ENCODE measurements at places on chromosomes 4 and X.

- DNase-seq, result no peak
Observed at GRCh38 chr4:152309418-152309817, 226.5 kb downstream of the FBXW7 start.

GRCh38 chr4:158410272-158410671, 111.4 kb upstream of the RXFP1 start:
- no peak for DNase-seq

GRCh38 chr4:131609039-131609438, 1540.1 kb upstream of the PCDH10 start:
- DNase-seq, result no peak

DNA sequence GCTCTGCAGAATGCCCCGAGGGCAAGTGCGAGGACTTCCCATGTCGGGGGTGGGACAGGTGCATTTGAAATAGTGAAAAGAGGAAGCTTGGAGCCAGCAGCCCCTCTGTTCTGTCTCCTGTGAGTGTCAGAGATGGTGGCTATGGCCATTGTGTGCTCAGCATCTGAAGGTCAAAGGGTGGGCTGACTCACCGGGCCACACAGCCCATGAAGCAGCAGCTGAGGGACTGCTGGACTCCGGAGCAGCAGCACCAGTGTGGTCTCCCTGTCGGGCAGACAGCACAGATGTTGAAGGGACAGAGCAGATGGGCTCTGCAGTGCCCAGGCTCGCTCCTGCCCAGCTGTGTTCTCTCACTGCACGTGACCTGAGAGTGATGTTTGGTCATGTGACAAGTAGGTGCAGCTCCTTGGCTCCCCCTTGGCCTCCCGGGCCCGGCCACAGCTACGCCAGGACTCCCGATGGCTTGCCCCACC, 53.5 kb downstream of the TBC1D14 start:
- no peak for DNase-seq

DNA sequence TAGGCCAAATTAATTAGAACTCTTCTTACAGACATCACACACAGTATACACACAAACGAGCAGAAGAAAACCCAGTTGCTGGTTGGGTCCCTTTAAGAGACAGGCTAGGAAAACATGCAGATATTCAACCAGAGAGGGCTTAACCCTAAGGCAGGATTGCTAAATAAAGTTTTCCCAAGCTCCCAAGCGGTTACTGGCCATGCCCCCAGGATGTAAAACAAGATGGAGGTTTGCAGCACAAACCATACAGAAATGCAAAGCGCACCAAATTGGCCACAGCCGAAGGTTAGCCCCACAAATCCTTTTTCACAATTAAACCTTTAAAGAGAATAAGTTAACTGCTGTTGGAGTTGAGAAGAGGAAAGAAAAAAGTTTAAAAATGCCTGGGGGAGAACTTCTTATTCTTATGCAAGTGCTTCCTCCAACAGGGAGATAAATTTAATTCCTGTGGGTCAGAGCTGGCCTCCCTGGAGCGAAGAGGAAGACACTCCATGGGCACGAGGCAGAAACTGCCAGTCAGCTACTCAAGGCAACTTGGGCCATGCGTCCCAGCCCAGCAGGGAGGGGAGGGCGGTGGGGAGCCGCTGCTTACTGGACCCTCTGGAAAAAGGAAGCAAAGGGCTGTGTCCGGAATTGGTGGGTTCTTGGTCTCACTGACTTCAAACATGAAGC, 167.6 kb upstream of the ARSJ start:
- no peak for DNase-seq

DNA sequence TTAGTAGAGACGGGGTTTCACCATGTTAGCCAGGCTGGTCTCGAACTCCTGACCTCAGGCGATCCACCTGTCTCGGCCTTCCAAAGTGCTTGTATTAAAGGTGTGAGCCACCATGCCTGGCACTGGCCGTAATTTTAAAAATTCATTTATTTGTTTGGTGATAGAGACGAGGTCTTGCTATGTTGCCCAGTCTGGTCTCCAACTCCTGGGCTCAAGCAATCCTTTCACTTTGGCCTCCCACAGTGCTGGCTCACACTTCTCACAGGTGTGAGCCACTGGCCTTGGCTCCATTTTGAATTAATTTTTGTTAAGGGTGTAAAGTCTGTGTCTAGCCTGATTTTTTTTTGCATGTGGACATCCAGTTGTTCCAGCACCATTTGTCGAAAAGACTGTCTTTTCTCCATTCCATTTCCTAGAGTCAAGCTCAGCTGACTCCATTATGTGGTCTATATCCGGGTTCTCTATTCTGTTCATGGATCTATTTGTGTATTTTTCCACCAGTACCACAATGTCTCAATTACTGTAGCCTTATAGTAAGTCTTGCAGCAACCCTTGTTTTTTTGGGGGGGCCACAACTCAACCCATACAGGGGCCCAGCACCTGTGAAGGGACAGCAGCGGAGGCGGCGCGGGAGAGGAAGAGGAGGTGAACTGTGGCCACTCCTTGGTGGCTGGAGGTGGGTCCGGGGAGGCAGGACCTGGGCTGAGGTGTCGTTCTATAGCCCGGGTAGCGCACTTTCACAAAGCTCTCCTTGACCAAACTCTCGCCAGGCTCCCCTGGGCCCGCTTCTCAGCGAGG, 1.5 kb upstream of the NSD2 start:
- peak; percentile 52 for DNase-seq

DNA sequence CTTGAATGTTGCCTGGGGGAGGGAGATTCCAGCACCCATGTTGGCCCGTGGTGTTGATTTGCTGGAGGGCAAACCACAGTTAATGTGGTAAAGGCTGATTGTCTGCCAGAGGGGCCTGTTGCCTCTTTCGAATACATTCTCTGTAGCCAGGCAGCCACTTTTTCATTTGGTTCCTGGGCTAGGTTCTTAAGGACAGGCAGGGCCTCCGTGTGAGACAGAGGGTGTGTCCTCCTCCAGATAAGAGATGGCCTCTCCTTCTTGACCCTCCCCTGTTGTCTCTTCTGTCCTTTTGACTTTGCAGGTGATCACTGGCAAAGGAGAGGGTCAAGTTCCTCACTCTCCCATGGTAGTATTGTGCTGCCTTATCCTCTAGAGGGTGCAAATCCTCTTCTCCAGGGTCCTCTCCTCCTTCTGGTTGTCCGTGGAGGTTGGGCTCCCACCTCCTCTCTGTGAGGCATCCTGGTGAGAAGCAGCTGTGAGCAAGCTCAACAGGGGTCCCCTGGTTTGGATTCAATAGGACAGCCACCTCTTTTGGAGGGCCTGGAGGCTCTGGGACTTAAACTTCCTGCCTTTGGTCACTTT, 44.9 kb downstream of the ZNF182 start:
- peak; percentile 18 for DNase-seq

DNA sequence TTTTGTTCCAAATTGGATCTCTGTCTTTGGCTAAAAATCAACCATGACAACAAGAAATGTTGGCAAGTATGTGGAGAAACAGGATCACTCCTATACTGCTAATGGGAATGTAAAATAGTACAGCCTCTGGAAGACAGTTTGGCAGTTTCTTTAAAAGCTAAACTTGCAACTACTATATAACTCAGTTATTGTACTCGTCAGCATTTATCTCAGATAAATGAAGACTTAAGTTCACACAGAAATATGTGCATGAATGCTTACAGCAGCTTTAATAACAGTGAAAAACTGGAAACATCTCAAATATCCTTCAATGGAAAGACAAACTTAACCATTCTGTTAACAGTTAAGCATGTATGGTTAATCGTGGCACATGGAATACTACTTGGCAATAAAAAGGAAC, 15.4 kb upstream of the HAND2 start:
- DNase-seq, result no peak

GRCh38 chr4:151417164-151417571, 8.2 kb downstream of the FHIP1A start:
- no peak for DNase-seq

GRCh38 chr4:24137671-24138601, 248.1 kb upstream of the PPARGC1A start:
- no peak for DNase-seq

DNA sequence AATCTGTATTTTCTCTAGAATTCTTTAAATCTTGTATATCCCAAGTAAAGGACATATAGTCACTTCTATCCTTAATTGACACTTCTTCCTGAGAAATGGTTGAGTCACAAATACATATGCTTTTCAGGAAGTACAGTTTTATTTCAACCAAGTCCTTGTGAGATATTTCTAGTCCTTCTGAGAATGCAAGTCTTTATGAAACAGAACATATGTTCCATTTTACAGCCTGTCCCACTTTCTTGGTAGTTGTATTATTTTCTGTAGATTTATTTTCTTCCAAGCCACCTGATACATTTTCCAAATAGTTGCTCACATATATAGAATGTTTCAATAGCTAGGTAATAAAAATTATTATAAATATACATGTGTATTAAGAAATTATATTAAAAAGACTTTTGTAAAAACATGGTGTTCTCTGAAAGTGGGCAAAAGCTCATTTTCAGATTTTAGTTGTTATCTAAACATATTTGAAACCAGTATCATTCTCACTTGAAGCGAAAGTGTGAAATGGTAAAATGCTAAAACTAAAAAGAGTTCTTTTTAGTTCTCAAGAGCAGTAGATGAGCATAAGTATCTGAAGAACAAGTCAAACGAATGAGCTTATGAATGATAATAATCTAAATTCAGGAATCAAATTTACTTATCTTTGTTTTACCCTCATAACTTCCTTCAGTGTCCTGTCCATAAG, 468.0 kb downstream of the EPHA5 start:
- no peak for DNase-seq

GRCh38 chrX:34528081-34528480, 129.0 kb downstream of the TMEM47 start:
- no peak for DNase-seq

- no peak for DNase-seq
Observed at GRCh38 chr4:85842540-85842939, 367.6 kb downstream of the ARHGAP24 start.

- no peak for DNase-seq
Observed at GRCh38 chr4:126306152-126306869, 991.6 kb downstream of the FAT4 start.

GRCh38 chrX:19705196-19705769, 182.1 kb downstream of the SH3KBP1 start:
- DNase-seq, result no peak

DNA sequence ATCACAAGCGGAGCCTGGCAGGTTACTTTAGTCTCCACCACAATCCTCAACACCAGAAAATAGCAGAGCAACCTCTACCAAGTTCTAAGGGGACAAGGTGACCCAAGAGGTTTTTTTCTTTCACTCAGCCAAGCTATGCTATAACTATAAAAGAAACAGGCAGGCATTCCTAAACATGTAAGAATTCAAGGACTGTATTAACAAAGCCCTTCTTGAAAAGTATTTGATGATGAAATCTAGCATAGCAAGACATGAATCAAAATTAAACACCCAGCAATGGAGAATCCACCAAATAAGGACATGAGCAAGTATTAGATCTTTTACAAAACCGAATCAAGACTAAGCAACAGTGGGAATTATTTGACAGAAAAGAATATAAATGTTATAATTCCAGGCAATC, 25.7 kb upstream of the C1QTNF7 start:
- DNase-seq, result no peak

- no peak for DNase-seq
Observed at GRCh38 chr4:76108467-76109181, 34.1 kb downstream of the ART3 start.

GRCh38 chr4:174856926-174857800, 28.1 kb upstream of the GLRA3 start:
- no peak for DNase-seq

- no peak for DNase-seq
Observed at GRCh38 chr4:1674682-1675081, 9.4 kb downstream of the FAM53A start.

GRCh38 chr4:173398220-173398619, 696 bp downstream of the SCRG1 start:
- no peak for DNase-seq

- no peak for DNase-seq
Observed at GRCh38 chrX:130851569-130851968, 51.4 kb downstream of the ENOX2 start.

- DNase-seq, result no peak
Observed at GRCh38 chr4:177879851-177880250, 437.6 kb upstream of the AGA start.

GRCh38 chrX:127207326-127207725, 387.8 kb downstream of the PRR32 start:
- no peak for DNase-seq

GRCh38 chr4:108029731-108030130, 40.0 kb downstream of the HADH start:
- DNase-seq, result no peak

DNA sequence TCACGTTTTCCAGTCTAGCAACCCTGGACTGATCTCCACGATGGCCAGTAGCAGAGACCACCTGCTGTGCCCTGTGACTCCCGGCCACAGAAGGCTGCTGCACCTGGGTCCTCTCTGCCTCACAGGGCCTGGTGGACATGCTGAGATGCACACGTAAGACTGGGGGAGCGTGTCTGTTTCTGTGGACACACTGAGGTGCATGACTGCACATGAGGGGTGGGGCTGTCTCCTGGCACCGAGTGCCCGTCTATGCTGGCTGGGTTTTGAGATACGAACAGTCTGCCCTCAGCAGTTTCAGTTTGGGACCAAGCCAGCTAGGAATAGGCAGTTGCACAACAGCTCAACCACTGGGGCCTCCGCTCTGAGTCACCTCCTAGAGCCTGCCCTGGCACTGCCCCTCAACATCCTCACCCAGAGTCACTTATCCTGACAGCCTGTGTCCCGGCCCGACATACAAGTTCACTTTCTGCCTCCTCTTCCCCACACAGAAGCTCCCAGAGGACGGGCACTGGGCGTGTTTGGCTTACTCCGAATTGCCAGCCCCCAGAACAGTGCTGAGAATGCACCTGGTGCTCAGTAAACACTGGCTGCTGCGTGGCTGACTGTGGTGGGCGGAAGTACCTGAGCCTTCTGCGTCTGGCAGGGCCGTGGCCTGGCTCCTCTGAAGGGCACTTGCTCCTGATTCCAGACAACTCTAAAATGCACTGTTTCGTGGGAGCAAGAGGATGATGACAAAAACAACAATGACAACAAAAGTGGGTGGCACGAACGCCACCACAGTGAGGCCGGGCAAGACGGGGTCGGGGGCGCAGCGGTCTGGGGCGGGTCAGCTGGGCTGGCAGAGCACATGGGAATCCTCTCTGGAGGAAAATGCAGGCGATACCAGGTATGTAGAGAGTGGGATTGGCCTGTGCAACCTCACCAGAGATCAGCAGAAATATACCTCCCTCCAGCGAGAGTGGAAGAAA, 30.9 kb downstream of the RNF212 start:
- DNase-seq, result no peak

DNA sequence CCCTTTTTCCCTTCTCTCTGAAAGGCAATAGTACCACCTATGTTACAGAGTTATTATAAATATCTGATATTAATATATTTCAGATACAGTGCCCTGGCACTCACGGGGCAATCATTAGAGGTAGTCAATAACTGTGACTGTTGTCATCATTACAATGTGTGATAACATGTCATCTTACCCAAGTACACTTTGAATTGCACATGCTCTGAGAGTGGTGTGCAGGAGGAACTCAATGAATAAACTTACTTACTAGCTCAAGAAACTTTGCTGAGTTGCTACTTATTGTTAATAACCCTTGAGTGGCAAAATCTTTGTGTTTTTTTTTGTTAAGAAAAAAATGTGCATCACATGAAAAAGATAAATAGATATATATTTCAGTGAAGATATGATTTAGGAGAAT, 275.1 kb upstream of the RASGEF1B start:
- DNase-seq, result no peak

- no peak for DNase-seq
Observed at GRCh38 chrX:35625714-35626113, 172.4 kb upstream of the MAGEB16 start.

All from GM13976 (cell line).